Esophagus muscularis mucosa (tissue), 4 donors: ENCODE measurements at places on chromosomes 1 and 21. TPM values are rescaled to one million over a fixed set of nuclear protein-coding genes. Genes with fewer than 3 reads are reported as not detected.

The ABCA4 gene
- 1.7 TPM for total RNA-seq

The PIGR gene
- 1.1 TPM for total RNA-seq

The LYPLAL1 gene
- total RNA-seq, result 18.1 TPM

The CD34 gene
- total RNA-seq, result 86.0 TPM

The GPR61 gene
- not detected for total RNA-seq

The IGSF9 gene
- total RNA-seq, result not detected

The RSPH1 gene
- total RNA-seq, result 0.50 TPM

The ILDR2 gene
- total RNA-seq, result 5.3 TPM

The HENMT1 gene
- 1.8 TPM for total RNA-seq

- peak; percentile 95 for DNase-seq
Observed at GRCh38 chr1:26993237-26994019, at the start of gene TRNP1. TRNP1 (plus strand) TSS chr1:26993692; CDS start chr1:26993787, 95 bp downstream.

GRCh38 chr1:51610637-51611036 is 6.3 kb upstream of the OSBPL9 start:
- no peak for DNase-seq

- DNase-seq, result no peak
Observed at GRCh38 chr1:168467452-168467851, 76.3 kb downstream of the XCL2 start.

DNA sequence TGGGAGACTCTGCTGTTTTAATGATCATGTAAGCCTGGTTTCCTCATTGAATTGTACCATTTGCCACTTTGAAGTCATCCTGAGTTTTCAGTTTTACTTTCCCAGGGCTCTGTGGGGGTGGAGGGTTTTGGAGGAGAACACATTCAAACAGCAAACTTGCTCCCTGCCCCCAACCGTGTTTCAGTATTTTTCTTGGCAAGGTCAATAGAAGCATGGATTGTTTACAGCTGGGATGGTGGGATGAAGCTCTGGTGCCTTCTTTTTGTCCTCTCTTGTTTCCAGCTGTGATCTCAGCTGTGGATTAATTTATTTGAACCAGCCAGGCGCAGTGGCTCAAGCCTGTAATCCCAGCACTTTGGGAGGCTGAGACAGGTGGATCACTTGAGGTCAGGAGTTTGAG is 54.3 kb upstream of the SERBP1 start:
- DNase-seq, result no peak

GRCh38 chr1:91830242-91831131 is 55.5 kb downstream of the TGFBR3 start:
- no peak for DNase-seq

- DNase-seq, result no peak
Observed at GRCh38 chr1:205632669-205633169, 908 bp upstream of the ELK4 start.

DNA sequence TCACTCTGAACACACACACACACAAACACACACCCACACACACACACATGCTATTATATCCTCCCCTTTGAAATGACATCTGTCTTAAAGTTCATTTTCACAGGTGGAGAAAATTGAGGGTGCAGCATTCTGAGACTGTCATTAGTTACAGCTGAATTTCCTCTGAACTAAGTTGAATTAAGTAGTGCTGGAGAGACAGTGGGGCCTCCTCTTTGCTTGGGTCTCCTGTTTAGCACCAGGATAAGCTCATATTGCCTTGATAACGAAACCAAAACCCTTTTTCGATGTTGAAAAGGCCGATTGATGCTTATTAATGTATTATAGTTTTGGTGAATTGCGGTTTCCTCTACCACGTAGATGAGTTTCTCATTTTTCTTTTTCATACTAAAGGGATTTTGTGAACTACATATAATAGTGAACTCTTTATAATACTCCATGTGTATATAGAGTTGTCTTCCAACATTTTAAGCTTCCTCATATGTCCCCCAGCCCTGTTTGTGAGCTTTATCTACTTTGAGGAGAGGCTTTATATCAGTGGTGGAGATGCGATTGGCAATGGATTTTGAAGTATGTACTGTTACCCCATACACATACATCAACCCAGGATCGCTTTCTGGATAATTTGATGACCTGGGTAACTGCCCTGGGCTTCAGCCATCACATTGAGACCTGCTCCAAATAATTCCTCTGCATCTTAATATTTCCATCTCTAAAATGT is 17.4 kb downstream of the DYNLT5 start:
- DNase-seq, result no peak

DNA sequence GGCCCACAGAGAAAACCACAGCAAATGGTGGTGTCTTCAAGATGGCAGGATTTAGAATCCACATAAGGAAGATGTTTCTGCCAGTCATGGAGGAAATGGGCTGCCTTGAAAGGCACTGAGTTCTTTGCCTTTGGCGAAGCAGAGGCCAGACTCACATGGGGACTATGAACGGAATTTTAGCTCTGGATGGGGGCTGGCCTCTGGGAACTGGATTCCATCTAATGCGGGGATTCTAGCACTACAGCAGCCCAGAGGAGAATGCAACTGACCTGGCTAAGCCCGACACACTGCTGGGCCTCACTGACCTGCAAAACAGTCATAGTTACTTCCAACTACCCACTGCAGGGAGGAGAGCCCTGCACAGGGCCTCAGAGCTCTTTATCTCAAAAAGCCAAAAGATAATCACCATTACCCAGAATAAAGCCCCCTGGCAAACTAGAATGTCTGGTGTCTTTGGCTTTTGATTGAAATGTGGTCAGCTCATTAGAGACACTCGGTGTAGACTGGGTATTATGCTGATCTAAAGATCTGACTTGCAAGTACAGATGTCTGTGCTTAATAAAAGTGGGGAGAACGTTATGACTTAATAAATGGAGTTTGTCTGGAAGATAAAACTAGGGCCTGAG is 11.6 kb downstream of the HCRTR1 start:
- DNase-seq, result no peak

DNA sequence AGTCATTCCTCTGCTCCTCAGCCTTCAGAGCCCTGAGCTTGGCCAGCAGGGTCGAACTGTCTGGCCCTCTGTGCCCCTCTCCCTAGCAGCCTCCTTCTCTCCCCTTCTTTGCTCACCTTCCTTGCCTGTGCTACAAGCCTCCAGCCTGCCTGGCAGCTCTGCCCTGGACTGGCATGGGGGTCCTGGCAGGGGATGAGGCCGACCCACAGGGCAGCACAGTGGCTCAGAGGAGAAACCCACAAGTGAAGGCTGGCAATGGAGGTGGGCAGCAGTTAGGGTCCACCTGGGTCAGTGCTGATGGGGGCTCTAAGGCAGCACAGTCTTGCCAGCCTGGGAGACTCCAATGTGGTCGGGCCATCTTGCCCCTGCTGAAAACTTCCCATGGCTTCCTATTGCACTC is 274.2 kb downstream of the GRIK3 start:
- DNase-seq, result no peak

DNA sequence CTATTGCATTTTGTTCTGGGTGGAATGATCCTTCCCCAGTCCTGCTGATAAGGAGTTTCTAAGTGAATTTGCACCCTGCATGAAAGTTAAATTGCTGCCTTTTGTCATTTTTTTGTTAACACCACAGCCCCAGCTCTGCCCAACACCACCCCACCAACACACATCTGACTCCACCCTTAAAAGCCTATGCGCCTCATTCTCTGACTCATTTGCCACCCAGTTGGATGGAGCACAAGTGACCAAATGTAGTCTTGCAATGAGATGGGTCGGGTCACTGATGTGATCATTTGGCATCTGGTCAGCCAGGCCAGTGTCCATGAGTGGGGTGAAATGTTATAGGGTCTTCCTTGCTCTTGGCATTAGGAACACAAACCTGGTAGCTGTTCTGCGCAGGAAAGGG is 256.8 kb downstream of the KAZN start:
- no peak for DNase-seq

- no peak for DNase-seq
Observed at GRCh38 chr1:238606457-238606856, 715.7 kb upstream of the ZP4 start.

DNA sequence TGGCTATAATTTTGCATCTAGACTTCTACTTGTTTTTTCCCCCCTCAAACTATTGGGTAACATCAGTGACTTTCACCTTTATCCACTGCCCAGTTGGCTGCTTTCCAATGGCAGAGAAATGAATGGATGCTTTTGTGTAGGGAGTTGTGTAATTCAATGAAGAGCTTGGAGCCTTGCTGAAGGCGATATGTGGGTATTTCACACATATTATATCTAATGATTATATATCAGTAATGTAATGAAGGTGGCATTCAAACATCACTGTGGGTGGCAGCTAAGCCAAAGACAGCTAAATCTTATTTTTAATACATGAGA is 81.2 kb downstream of the TGFB2 start:
- DNase-seq, result no peak

DNA sequence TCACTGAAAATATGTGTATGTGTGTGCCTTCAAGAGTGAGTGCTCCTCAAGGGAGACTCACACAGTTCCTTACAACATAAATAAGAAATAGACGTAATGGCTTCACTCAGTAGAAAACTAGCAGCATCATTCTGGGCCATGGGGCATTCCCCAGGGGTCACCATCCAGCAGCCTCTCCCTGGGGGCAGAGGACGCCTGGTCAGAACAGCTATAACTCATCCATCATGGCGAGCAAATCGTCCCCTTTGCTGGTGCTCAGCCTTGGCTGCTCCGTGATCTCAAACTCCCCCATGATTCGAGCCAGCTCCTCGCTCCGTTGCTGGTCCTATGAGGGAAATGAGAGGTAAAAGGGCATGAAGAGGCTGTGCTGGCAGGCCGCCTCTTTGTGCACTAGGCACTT is 20.2 kb upstream of the LSM10 start:
- no peak for DNase-seq

GRCh38 chr1:219422811-219423598 is 189.9 kb downstream of the ZC3H11B start:
- no peak for DNase-seq

DNA sequence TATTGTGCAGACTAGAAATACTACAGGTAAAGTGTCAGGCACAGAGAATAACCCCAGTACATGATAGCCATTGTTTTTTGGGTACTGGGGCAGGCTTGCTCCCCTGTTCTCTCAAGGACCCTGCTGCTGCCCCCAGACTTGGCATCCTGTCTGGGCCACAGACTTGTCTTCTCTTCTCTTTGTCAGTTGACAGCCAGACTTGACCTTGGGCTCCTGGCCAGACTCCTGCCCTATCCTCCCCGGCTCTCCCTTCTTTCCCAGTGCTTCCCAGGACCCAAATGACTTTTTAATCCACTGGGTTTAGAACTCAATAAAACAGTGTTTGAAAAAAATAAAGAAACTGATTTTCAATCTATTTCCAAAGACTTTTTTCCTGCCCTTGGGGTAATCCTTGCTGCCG is 43.2 kb downstream of the ZSCAN20 start:
- no peak for DNase-seq
